ENCODE measurements at places on chromosomes 7 and 10.

- no peak for DNase-seq
Measured at GRCh38 chr10:88792661-88793060, 9.9 kb upstream of the LIPM start.

GRCh38 chr10:14004536-14004935, 326.2 kb downstream of the FRMD4A start:
- no peak for DNase-seq

- no peak for DNase-seq
Measured at GRCh38 chr7:17580141-17580540, 281.7 kb downstream of the AHR start.

GRCh38 chr7:73520673-73521635, 1.1 kb downstream of the BAZ1B start:
- DNase-seq: no peak

GRCh38 chr10:66162560-66163143, 763.2 kb upstream of the LRRTM3 start:
- no peak for DNase-seq

GRCh38 chr7:80640846-80641245, 2.4 kb downstream of the CD36 start:
- DNase-seq: no peak

DNA sequence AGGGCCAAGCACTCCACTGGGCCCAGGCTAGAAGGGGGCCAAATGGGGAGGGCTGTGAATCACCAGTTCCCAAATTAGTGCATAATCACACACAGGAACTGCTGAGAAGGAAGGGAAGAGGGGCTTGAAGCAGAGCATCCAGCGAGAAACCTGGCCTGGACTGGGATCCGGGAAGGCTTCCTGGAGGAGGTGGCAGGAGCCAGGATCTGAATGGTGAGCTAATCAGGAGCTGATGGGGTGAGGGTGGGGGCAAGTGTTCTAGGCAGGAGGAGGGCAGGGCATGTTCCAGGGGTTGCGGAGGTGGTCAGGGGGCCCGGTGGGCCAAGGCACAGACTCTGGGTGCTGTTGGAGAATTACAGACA, 12.6 kb downstream of the PWWP2B start:
- DNase-seq: no peak

GRCh38 chr7:102810916-102811315, 62.1 kb downstream of the FAM185A start:
- DNase-seq: no peak

GRCh38 chr10:130388746-130389145, 252.6 kb downstream of the GLRX3 start:
- no peak for DNase-seq

GRCh38 chr7:121002-121785, 71.2 kb upstream of the FAM20C start:
- no peak for DNase-seq
